ENCODE measurements at places on chromosomes 2 and 18.

DNA sequence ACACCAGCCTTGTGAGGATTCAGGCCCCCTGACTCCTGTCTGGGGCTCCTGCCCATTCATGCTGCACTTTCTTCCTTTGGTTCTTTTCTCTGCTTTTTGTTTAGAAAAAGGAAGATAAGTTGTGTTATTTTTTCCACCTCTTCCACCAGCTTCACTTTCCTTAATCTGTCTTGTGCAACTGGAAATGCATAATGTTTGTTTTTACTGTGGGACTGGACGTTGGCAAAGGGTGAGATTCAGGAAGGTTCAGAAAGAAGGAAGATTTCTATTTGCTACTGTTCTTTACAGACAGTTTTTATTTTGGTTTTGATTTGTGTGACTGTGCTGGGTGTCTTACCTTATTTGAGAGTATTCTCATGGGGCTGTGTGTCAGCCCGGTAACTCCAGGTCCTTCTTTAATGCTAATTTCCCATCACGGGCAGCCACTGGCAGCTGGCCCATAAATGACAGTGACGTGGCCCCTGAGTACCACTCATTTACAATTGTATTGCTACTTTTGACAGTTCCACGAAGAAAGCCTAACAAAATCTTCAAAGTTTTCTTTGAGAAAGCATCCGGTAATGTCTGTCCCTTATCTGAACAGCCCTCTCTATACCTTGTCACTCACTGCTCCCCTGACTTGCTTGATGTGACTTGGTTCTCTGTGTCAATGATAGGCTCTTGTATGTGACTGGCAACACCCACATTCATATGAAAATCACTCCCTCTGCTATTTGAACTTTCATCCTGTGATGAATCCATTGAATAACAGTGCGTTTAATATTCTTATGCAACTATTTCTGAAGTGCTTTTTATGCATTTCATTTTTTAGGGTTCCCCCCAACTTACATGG is 32.7 kb downstream of the RHBDD1 start:
- DNase-seq: no peak

GRCh38 chr2:27795868-27796277 is 24.4 kb downstream of the MRPL33 start:
- no peak for DNase-seq

DNA sequence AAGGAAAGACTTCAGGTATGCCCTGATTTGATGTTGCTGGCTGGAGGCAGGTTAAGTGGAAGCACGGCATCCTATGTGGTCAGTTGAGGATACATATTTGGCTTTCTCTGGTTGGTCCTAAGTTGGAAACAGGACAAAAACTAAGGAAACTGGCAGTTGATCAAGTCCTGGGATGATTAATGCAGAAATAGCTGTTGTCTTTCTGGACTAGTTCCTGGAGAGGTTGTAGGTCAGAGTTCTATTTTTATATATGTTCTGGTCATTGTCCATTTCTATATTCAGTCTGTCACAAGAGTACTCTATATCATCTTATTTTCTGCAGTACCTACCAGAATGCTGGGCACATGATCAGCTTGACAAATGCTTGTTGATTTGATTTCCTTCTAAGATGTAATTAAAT is 4.0 kb upstream of the SLC35F5 start:
- DNase-seq: no peak

DNA sequence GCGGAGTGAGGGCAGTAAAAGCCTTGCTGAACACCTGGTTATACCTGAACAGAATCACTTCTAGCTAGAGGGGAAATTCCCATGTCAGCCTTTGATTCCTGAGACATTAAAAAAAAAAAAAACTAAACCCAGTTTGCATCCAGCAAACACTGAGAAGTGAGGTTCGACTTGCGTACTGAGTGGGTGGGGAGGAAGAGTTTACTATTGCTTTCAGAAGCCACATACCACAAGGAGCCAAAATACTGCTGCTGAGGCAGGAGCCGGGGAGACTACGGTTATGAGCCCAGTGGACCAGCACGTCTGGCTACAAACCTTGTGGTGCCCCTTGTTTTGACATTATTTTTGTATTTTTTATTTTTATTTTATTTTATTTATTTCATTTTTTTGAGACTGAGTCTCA is 2.7 kb downstream of the COLEC11 start:
- no peak for DNase-seq

DNA sequence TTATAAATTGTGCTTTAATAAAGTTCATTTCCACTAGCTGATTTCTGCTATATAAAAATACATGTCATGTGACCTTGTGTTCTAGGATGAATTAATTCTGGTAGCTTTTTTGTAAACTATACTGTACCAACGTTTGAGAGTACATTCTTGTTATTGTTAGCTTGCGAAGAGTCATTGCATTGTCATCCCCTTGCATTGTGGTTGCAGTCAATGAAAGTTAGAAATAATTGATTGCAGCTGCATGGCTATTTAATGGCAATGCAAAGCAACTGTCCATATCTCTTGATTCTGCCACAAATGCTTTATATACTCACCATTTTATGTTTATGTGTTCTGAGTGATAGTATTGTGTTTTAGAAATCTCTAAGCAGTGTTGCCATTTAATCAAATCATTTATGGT is 91.6 kb downstream of the ZNF407 start:
- no peak for DNase-seq

GRCh38 chr18:44791520-44791919 is 110.8 kb downstream of the SETBP1 start:
- no peak for DNase-seq

DNA sequence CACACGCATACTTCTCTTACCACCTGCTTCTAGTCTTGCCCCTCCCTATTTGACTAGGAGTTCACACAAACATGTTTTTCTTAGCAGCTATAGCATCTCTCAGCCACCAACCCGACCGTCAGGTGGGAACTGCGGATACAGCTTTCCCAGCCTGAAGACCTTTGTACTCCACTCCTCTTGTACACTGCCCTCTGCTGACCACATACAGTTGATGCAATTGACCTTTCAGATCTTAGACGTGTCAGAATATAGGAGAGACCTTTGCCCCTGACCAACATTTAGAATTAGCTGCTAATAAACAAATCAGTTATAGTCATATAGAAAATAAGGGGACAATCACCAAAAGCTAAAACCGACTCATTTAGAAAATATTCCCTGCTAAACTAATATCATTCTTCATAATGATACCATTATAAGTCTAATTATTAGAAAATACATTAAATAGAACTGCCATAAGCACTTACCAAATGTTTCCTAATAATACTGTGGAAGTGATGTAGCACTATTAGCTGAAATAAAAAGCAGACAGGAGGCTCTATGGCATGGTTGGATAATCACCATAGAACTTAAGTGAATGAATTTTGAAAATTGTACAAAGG is 208.4 kb downstream of the RAD51AP2 start:
- DNase-seq: no peak

DNA sequence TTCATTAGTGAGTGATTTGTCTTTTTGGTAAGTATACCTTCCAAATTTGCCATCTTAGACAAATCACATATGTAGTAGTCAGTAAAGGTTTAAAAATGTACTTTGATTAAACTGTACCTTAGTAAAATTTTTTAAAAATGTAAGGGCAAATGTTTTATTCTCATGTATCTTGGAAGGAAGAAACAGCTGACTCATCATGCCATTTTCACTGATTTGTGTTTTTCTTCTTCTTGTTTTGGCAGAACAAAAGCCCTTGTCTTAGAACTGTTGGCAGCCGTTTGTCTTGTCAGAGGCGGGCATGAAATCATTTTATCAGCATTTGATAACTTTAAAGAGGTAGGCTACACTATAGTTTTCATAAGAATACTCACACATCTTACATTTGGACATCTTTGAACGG is 136.5 kb downstream of the PRPF40A start:
- no peak for DNase-seq

DNA sequence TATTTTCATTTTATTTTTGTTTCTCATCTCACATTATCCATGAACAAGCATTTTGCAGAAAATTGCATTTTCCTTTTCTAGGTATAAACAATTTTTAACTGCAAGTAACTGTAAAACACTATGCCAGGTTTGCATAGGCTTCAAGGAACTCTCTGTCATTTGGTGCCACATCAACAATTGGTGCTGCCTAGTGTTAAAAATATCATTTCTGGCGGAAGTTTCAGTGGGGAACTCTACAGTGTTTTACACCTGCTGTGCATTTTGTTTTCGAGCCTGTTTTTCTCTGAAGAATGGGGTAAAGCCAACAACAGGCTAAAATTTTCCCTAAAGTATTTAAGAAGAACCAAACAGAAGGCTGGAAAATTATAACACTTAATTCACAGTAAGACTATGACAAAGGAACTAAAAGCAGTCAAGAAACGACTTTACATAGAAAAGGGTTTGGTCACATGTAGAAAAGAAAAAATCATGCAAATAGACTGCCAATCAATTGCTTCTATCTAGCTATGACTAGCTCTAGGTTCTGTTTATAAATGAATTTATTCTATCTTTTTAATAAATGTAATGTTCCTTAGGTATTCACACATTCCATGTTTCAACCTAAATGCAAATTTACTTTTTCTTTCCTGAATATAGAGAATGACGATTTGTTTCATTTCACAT is 21.4 kb upstream of the FRZB start:
- DNase-seq: no peak

DNA sequence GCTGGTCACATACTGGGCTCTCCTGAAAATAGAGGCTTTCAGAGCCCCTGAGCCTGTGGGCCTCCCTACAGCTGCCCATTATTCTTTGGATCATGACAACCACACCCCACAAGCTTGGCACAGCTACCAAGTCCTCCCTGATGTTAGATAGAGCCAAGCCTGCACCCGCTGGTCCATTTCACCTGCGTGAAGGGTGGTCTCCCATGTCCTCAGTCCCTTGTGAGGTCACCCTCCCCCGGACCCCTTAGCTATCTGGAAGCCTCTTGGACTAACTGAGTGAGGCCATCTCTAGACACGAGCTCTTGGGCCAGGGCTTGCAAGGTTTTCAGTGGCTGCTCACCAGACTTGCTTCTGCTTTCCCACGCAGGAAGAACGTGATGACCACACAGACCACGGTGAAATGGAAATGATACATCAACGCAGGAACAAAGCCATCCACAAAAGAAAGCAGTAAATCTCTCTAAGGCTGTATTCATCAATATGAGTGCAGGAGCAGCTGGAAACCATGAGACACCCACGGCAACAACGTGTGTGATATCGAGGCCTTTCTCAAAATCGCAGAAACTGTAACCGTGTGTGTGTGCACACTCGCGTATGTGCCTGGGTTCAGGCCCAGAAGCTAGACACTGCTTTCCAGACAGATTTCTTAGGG is 10.1 kb upstream of the MAL start:
- DNase-seq: no peak

GRCh38 chr18:79733986-79734770 is 54.6 kb downstream of the CTDP1 start:
- DNase-seq: no peak

GRCh38 chr2:223877721-223878410 is 40.5 kb upstream of the AP1S3 start:
- DNase-seq: no peak

All from T-helper 9 cell (primary cell).